HFFc6 (cell line): ENCODE measurements at places on chromosomes 4 and X. TPM values are rescaled to one million over a fixed set of nuclear protein-coding genes. Genes with fewer than 3 reads are reported as not detected.

The NDUFA1 gene
- total RNA-seq = 97.3 to 109 TPM (median 100 TPM) in 3 replicates

The SMR3B gene
- not detected in 3 replicates for total RNA-seq

DNA sequence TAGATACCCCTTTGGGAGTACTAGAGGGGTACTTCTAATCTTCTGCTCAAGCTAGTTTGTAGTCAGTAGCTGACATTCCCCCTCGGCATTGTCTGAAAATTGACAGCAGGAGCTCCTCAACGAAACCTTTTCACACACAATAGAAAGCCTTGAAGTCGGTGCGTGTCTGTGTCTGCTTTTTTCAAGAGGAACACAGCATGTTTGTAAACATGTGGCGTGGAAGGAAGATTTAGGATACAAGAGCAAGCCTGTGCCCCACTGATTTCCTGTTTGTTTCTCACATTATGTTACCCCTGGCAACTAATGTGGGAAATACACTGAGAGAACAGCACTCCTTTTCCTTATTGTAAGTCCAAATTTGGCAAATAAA is 252.6 kb downstream of the ANKRD50 start:
- peak overlapping the region; percentile 4; the same call in 1 of the 2 replicates for H3K27ac ChIP-seq
- DNase-seq = no peak
- H3K36me3 ChIP-seq = peaks cover 16% of the 10 kb centered on the region
- no peaks in the 10 kb centered on the region for H3K27me3 ChIP-seq
- no peaks in the 10 kb centered on the region for H3K4me1 ChIP-seq

DNA sequence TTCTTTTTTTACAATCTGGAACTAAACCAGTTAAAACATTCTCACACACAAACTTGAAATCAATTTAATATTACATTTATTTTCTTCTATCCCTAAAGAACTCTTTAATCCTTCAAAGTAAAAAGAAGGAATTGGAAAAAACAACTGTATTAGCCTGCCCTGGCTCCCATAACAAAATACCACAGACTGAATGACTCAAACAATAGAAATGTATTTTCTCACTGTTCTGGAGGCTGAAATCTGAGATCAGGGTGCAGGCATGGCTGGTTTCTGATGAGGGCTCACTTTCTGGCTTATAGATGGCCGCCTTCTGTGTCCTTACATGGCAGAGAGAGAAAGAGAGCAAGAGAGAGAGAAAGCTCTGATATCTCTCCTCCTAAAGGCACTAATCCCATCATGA is 149.4 kb downstream of the PDGFRA start:
- peaks cover 9% of the 10 kb centered on the region for H3K27me3 ChIP-seq
- H3K4me1 ChIP-seq = peaks cover 6% of the 10 kb centered on the region; the same call in 1 of the 2 replicates
- no peak for DNase-seq
- H3K36me3 ChIP-seq = no peaks in the 10 kb centered on the region
- H3K4me3 ChIP-seq = no peak overlapping the region

DNA sequence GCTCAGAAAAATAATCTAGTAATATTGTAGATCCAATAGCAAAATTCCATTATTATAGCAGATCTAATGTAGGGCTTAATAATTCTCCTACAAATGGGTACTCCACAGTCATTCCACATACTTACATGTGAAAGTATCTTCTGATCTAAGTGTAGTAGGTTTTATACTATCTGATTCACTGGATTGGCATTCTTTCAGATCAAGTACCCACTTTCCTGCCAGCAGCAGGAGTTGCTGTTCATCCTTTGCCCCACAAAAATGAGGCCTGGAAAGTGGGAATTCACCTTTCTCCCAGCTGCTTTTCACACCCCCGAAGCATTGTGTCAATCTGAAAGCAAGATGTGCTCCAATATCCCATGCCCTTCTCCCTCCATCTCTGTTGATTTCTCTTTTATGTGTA is 77.1 kb upstream of the RXFP1 start:
- DNase-seq = no peak
- H3K36me3 ChIP-seq = no peaks in the 10 kb centered on the region
- H3K27me3 ChIP-seq = no peaks in the 10 kb centered on the region
- no peaks in the 10 kb centered on the region for H3K4me1 ChIP-seq

GRCh38 chr4:6472008-6472386 is 417 bp downstream of the PPP2R2C start:
- H3K4me1 ChIP-seq = no peaks in the 10 kb centered on the region
- DNase-seq = no peak
- no peak overlapping the region for H3K27ac ChIP-seq
- peaks cover 36% of the 10 kb centered on the region for H3K27me3 ChIP-seq

DNA sequence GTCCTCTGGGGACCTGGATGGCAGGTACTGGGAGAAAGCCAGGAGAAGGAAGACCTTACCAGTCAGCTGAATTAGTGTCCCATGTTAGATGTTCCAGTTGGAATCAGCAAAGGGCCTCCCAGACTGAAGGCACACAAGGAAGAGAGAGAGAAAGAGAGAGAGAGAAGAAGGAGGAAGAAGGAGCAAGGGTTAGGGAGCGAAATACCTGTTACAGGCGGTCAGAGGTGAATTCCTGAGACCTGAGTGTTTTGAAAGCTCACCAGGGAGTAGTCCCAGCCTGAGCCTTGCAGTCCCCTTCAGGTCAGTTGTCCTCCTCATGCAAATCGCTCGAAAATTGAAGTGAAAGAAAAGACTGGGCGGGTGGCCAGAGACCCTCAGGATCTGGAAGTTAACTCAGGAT is 60.3 kb downstream of the USP11 start:
- H3K27me3 ChIP-seq = peaks cover 9% of the 10 kb centered on the region
- H3K4me1 ChIP-seq = no peaks in the 10 kb centered on the region
- no peak for DNase-seq
- peaks cover 5% of the 10 kb centered on the region; the same call in 1 of the 2 replicates for H3K36me3 ChIP-seq
- no peak overlapping the region for H3K27ac ChIP-seq
- H3K4me3 ChIP-seq = no peak overlapping the region

- no peak overlapping the region for H3K4me3 ChIP-seq
- H3K4me1 ChIP-seq = no peaks in the 10 kb centered on the region
- no peak for DNase-seq
- H3K36me3 ChIP-seq = peaks cover 19% of the 10 kb centered on the region; the same call in 1 of the 2 replicates
- H3K27me3 ChIP-seq = no peaks in the 10 kb centered on the region
- H3K27ac ChIP-seq = no peak overlapping the region; the same call in 1 of the 2 replicates
Observed at GRCh38 chrX:136867518-136867917, 13.0 kb downstream of the RBMX start.

GRCh38 chr4:65399084-65399483 is 271.2 kb downstream of the EPHA5 start:
- no peaks in the 10 kb centered on the region; the same call in 1 of the 2 replicates for H3K27me3 ChIP-seq
- no peak overlapping the region for H3K4me3 ChIP-seq
- H3K27ac ChIP-seq = no peak overlapping the region
- 0 out of 2 replicates have a peak, but pooled peaks cover 4% of the 10 kb centered on the region for H3K36me3 ChIP-seq
- DNase-seq = no peak

GRCh38 chr4:108972613-108973283 is 209.9 kb upstream of the ETNPPL start:
- no peaks in the 10 kb centered on the region for H3K4me1 ChIP-seq
- peaks cover 3% of the 10 kb centered on the region; the same call in 1 of the 2 replicates for H3K27me3 ChIP-seq
- no peak overlapping the region for H3K4me3 ChIP-seq
- H3K27ac ChIP-seq = no peak overlapping the region
- no peak for DNase-seq
- H3K36me3 ChIP-seq = no peaks in the 10 kb centered on the region

DNA sequence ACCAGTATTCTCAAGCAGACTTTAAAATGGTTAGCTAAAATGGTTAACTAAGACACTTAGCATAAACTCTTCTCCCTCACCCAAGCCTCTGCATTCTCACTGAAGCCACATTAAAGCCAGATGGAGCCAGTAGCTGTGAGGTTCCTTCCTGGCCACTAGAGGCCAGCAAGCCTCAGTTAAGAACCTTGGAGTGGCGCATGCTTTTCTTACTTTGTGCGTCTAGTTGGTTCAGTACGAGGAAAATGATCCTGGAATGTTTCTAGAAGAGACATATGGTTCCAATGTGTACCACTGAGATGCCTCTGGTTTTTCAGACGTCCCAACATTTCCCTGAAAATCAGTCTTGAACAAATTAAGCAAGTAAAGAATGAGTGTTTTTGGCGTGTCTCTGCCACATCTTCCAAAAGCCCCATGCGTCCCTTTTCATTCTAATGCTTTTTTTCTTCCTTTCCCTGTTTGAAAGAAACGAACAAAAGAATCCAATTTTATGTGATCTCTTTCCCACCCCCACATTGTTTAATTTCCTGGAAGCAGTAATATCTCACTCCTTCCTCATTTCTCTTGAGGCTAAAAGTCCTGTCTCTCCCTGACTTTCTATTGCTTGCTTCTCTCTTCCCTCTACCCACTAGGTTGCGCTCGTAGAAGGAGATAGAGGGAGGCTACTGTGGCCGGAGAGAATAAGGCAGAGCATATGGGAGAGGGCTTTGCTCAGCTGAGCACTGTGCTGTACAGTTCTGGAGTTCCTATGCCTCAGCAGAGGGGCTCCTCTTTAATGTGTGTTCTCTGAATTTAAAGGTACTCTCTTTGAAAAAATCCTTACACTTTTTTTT is 82.9 kb upstream of the TAB3 start:
- DNase-seq = peak; percentile 18
- peak overlapping the region; percentile 87 for H3K4me3 ChIP-seq
- no peak overlapping the region for H3K27ac ChIP-seq
- peaks cover 12% of the 10 kb centered on the region for H3K4me1 ChIP-seq
- H3K27me3 ChIP-seq = peaks cover 4% of the 10 kb centered on the region

- H3K4me3 ChIP-seq = no peak overlapping the region
- H3K4me1 ChIP-seq = no peaks in the 10 kb centered on the region
- H3K27me3 ChIP-seq = no peaks in the 10 kb centered on the region
- H3K27ac ChIP-seq = no peak overlapping the region
- peak; percentile 10 for DNase-seq
Observed at GRCh38 chrX:105552395-105552794, 269.9 kb upstream of the NRK start.

DNA sequence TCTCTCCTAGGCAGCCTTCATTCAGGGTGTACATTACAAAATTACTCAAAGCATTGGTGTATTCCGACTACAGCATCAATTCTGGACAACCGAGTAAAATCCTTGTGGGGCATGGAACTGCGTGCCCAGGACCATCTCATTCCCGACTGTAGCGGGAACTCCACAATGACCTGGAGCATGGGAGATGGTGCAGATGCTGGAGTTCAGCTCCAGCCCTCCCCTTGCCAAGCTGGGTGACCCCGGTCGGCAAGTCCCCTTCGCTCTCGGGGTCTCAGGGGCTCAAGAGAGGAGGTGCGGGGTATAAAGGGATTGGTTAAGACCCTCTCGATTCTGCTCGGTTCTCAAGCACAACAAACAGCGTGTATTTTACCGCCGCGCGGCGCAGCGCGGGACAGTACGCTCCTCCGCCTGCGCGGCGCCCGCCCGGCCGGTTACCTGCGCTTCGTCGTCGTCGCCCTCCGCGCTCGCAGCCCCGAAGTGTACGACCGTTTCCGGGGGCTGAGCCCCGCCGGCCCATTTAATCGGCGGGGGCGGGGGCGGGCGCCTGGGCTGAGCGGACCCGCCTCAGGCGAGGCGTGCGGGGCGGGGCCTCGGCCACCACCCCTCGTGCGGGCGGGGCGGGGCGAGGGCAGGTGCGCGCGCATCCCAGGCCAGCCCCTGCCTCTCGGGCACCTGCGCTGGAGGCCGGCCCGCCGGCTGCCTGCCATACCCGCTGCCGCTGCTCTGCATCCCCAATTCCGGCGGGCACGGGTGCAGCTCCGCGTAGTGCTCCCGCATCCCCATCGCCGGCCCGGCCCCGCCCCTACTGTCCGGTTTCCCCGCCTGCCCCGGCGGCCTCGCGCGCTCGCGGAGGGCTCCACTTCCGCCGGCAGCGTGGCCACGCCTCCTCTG is at the start of gene G6PD:
Gene G6PD (minus strand): TSS at position 493 of the 891 bp plus-strand sequence. CDS start 691 bp downstream, outside the sequence.
- no peaks in the 10 kb centered on the region; the same call in 1 of the 2 replicates for H3K27me3 ChIP-seq
- H3K36me3 ChIP-seq = peaks cover 33% of the 10 kb centered on the region
- H3K4me1 ChIP-seq = peaks cover 51% of the 10 kb centered on the region
- H3K27ac ChIP-seq = peak within 1 kb of the TSS; percentile 98
- no peak for DNase-seq
- H3K4me3 ChIP-seq = peak within 1 kb of the TSS; percentile 97

DNA sequence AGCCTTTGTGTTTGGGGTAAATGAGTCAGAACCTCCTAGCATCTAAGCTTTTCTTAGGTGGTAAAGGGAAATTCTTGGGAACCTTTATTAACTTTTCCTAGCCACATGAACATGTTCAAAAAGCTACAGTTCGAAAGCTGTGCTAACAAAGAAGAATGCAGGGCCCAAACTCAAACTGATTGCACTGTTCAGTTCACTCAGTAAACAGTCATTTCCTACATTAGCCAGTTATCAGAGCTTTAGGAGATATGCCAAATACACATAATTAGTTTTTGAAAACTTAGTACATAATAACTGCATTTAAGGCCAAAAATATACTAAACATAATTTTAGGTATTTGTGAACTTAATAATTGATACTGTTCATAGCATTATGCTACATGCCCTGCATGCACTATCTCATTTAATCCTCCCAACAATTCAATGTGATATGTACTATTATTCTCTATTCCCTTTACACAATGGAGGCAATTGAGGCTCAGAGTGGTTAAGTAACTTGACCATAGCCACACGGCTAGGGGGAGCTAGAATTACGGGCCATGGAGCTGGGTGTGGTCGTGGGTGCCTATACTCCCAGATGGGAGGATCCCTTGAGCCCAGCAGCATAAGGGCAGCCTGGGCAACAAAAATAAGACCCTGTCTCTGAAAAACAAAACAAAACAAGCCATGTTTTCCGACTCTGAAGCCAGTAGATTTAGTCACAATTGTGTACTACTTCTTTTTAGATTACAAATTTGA is 43.9 kb upstream of the PDGFRA start:
- H3K4me3 ChIP-seq = no peak overlapping the region
- DNase-seq = no peak
- no peak overlapping the region for H3K27ac ChIP-seq
- H3K36me3 ChIP-seq = no peaks in the 10 kb centered on the region

DNA sequence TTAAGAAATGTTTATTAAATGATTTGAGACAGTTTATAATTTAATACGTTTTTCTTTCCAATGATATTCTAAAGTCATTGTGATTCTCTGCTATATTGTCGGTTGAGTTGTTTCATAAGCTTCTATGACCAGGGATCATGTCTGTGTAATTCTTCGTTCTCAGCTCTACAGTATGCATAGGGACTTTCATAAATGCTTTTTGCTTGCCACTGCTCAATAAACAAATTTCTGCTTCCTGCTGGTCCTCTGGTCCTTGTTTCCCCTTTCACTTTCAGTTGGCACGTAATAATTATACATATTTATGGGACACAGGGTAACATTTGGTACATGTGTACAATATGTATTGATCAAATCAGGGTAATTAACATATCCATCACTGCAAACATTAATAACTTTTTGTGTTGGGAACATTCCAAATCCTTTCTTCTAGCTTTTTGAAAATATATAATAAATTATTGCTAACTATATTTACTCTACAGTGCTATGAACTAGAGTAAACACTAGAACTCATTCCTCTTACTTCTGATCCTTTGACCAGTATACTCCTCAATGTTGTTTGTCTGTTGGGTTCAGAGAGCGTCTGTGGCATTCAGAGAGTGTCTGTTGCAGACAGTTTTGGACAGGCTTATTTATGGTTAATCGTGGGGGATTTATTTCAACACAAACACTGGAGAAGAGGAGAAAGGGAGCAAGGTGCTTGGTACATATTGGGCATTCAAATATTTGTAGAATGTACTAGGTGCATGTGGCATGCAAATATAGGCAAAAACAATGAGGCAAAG is 68.3 kb upstream of the SPANXB1 start:
- DNase-seq = no peak
- H3K27ac ChIP-seq = no peak overlapping the region
- no peaks in the 10 kb centered on the region for H3K4me1 ChIP-seq
- peaks cover 13% of the 10 kb centered on the region for H3K27me3 ChIP-seq
- H3K4me3 ChIP-seq = no peak overlapping the region
- no peaks in the 10 kb centered on the region for H3K36me3 ChIP-seq
